T-helper 2 cell (primary cell): ENCODE measurements at places on chromosomes 12 and 14.

DNA sequence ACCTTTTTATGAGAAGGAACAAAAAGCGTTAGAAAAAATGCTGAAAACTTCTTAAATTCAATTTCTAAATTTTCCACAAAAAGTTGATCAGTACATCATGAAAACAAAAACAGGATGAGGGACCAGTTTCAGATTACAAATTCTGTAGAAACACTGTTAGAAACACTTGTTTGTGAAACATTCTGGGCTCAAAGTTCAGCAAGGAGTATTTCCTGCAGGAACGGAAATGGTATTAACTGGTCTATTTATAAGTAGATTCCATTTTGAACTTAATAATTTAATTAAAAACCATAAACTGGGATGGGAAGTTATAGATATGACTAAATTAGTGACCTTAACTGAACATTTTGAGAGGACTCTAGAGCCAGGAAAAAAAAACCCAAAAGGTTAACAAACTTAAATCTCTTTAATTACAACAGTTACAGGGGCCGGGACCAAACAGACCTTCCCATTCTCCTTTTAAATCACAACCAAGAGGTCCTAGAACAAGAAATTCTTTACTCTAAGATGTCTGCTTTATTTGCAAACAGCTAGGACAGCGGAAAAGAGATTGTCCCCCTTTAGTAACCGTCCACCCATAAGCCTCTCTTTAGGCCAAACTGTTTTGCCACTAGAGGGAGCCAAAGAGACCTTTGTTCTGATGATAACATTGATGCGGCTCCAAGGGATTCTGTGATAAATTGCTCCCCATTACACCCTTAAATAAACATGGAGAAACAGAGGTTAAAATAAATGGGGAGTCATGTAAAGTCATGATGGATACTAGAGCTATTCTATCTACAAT lies 69.0 kb upstream of the RERGL start:
- no peak for DNase-seq

- no peak for DNase-seq
These were observed 4.3 kb upstream of the PRICKLE1 start for GRCh38 chr12:42593874-42594273.

- DNase-seq: no peak
These were observed 206.4 kb upstream of the PELI2 start for GRCh38 chr14:55911776-55912175.

GRCh38 chr14:73715707-73716106 lies 1.5 kb upstream of the PNMA1 start:
- no peak for DNase-seq

GRCh38 chr12:120102189-120103043 lies 14.1 kb downstream of the RAB35 start:
- no peak for DNase-seq

- no peak for DNase-seq
These were observed 117.3 kb downstream of the BEGAIN start for GRCh38 chr14:100469632-100470522.

DNA sequence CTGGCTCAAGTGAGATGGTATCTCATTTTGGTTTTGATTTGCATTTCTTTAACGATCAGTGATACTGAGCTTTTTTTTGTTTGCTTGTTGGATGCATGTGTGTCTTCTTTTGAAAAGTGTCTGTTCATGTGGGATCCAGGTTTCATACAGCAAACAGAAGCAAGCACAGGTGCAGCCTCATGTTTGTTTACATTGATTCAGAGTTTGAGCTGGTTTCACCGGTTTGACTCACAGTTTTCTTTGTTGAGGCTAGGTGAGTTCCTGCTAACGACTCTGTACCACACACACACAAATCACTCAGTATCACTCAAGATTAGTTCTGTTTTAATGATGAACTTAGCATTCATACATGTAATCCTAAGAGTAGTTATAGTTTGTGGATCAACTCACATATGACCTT lies 3.7 kb downstream of the OR10G2 start:
- DNase-seq: no peak

GRCh38 chr12:75977952-75978671 lies 53.5 kb downstream of the PHLDA1 start:
- peak; percentile 97 for DNase-seq

DNA sequence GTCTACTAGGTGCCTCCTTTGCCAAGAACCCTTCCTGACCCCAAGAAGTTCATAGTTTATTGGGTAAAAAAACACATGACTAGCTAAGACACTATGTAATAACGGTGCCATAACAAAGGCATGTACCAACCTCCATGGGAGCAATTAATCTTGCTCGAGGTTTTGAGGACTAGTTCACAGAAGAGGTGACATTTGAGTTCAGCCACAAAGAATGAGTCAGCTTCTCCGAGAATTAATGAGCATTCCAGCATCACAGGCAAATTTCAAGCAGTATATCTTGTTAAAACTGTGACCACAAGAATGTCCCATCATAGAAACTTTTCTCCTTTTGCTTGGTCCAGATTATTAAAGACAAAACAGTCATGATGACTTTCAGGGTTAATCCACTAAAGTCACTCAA lies 113.0 kb upstream of the RAP1B start:
- no peak for DNase-seq

GRCh38 chr12:89671469-89671868 lies 37.2 kb downstream of the ATP2B1 start:
- DNase-seq: no peak

DNA sequence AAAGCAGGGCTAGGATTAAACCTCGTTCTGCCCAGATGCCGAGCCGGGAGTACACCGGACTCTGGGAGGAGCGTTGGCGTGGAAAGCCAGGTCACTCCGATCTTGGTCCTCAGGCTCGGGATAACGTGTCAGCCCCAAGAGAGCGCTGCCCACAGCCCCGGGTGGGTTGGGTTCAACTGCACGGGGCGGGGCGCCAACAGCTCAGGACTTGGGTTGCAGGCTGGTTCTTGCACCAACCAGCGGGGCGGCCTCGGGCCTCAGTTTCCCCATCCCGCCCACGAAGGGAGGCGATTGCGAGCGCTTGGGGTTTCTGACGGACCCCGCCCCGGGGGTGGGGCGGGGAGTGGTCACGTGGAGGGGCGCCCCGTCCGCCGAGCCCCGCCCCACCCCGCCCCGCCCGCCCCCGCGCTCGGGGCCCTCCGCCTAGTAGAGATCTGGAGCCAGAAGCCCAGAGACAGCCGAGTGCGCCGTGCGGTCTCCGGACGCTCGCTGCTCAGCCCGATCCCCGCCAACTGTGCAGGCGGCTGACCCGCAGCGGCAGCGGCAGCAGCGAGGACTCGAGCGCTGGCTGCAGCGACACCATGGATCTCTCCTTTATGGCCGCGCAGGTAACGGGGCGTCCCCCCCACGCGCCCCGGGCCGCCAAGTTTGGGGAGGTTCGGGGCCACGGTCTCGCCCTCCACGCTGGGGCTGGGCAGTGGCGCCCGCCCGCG lies at the start of gene C14orf132:
C14orf132 (plus strand) TSS at position 443 of the 713 bp plus-strand sequence; CDS start at position 582, 139 bp downstream.
- DNase-seq: no peak

GRCh38 chr14:49622022-49622607 lies 1.5 kb downstream of the MGAT2 start:
- DNase-seq: no peak

GRCh38 chr14:61694039-61694438 lies 1.3 kb upstream of the HIF1A start:
- no peak for DNase-seq

- no peak for DNase-seq
These were observed 38.3 kb upstream of the TMTC2 start for GRCh38 chr12:82648259-82648909.

- DNase-seq: no peak
These were observed 62.6 kb upstream of the NTF3 start for GRCh38 chr12:5369298-5369697.

DNA sequence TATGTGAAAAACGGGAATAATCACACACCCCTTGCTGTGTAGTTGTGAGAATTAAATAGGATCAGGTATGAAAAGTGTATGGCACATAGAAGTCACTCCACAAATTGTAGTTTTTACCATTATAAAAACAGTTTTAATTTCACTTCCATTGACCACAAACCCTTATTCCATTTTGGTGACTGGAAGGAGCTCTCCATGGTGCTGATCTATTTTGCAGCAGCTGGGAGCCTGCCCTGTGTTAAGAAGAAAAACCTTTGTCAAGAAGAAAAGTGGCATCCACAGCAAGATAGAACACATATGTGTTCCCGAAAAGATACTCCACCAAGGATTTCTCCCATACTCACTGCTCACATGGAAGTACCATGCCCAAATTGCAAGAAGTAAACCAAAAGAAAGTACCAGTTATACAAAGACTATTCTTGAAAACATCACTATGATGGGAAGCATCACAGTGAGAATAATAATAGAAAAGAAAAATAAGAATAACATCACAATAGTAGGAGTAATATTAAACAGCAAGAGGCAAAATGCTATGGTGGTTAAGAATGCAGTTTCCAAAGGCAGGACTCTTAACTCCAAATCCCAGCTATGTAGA lies 58.7 kb downstream of the TUNAR start:
- no peak for DNase-seq

DNA sequence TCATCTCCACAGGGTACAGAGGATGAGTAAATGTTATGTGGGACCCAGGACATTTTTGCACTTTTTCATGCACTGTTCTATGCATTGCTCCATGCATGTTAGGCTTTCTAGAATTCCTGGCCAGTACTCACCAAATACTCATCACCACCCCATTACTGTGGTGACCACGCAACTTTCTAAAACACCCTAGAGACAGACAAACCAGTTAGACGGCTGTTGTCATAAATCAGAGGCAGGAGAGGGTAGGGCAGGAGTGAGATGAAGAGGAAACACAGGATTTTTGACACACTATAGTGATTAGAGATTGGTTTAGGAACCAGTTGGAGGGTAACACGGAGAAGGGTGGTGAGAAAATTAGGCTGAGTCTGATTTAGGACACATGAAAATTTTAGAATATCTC lies 59.3 kb downstream of the IFNG start:
- no peak for DNase-seq

- DNase-seq: no peak
These were observed 101.1 kb downstream of the CRACR2A start for GRCh38 chr12:3651585-3652424.

DNA sequence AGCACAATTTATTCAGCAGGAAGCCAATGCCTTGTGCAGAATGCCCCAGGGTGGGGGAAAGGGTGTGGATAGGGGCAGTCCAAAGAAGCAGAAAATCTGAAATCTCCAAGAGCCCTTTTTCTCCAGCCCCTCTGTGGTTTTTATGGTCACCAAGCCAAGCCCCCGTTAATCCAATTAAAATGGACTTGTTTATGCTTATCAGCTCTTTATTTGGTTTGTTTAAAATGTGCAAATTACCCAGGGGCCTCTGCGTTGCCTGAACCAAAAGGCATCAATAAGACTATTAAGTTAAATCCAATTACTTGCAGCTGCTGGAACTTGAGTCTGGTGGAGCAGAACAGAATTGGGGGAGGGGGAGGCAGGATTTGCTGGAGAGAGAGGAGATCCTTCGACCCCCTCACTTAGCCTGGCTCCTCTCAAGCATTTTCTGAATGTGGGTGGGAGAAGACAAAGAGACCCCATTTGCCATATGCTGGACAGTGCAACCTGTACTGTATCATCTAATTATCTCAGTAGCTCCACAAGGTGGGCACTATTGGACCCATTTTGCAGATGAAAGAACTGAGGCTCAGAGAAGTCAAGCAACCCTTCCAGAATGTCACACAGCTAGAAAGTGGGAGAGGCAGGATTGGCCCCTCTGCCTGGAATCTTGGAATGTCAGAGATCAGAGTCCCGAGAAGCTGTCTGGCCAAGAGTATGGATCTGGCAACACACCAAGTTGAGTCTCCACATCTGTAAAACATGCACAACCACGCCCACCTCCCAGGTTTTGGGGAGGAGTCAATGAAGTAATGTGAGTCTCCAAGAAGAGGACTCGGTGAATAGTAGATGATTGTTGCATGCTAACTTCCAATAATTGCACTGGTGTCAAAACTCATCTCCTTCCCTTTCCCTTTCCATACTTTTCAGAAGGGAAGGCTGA lies 66.9 kb downstream of the CMKLR1 start:
- DNase-seq: no peak

DNA sequence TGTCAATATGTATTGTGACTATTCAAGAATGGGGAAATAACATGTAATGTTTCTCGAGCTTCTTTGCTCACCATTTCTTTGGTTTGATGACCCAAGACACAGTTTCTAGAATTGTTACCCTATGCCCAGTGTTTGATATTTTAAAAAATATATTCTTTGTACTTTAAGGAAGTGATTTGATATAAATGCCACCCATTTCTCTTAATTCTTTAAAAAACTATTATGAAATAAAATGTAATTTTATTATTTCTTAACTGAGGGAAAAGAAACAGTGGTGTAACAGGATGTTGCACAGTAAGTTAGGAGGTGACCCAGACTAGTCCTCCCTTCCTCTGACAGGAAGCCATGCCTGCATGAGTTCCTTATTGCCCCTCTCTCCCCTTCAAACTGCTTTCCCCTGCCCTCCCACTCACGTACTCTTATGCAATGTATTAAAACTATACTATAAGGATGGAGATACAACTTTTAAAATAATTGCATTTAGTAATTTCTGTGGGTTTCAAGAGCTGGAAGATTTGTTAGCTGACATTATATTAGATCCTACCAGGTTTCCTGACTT lies 279.4 kb downstream of the TMTC2 start:
- DNase-seq: no peak

DNA sequence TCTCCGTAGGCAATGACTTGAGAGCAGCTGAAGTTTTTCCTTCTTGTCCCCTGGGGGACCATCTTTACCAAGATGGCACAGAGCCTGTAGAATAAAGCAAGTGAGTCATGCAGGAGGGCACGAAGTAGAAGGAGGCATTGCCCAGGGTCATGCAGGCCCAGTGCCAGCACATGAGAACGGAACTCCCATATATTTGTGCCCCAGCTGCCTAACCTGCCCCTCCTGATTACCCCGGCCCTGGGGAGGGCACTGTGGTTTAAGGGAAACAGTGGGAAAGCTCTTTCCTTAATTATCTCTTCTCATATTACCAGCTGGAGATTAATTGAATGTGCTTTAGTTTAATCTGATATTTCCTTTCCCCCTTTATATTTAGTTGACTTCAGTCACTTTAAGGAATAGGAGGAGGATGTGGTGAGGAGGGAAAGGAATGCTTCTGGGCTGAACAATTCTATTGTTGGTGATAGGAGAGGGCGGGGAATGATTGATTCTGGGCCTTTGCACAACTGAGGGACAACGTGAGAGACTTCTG lies 51.9 kb downstream of the RASSF8 start:
- DNase-seq: no peak

GRCh38 chr12:76542908-76543307 lies 16.7 kb downstream of the OSBPL8 start:
- no peak for DNase-seq

- DNase-seq: no peak
These were observed 180.3 kb downstream of the RMST start for GRCh38 chr12:97642911-97643310.

DNA sequence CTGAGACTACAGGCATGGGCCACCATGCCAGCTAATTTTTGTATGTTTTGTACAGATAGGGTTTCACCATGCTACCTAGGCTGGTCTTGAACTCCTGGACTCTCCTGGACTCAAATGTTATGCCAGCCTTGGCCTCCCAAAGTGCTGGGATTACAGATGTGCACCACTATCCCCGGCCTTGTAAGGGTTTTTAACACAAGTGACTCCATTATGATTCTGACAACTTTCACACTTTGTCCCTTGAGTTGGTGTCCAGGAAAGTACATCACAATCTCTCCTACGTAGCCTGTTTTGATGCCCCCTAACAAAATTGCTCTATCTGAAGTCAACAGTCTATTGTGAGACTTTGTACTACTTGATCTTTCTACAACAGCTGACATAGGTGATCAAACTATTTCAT lies 11.4 kb upstream of the METAP2 start:
- DNase-seq: no peak

- DNase-seq: no peak
These were observed 196.2 kb upstream of the NUDT4 start for GRCh38 chr12:93181409-93181965.
